ENCODE measurements at places on chromosomes 16 and 17. TPM values are rescaled to one million over a fixed set of nuclear protein-coding genes. Genes with fewer than 3 reads are reported as not detected.

Gene C1QTNF8
- not detected for total RNA-seq

Gene CDRT4
- 4.1 TPM for total RNA-seq

Gene ENPP7
- total RNA-seq, result not detected

Gene ARHGAP44
- total RNA-seq, result 0.05 TPM

Gene BAHCC1
- 0.03 TPM for total RNA-seq

Gene ZG16
- not detected for total RNA-seq

Gene TNRC6C
- total RNA-seq, result 42.1 TPM

Gene GRN
- 73.4 TPM for total RNA-seq

Gene IKZF3
- total RNA-seq, result 25.4 TPM

Gene PPM1D
- total RNA-seq, result 17.0 TPM

Gene CACNA1H
- 1.9 TPM for total RNA-seq

Gene CRHR1
- not detected for total RNA-seq
